Psoas muscle (tissue), 8 donors: ENCODE measurements at places on chromosomes 16 and 17. TPM values are rescaled to one million over a fixed set of nuclear protein-coding genes. Genes with fewer than 3 reads are reported as not detected.

DNA sequence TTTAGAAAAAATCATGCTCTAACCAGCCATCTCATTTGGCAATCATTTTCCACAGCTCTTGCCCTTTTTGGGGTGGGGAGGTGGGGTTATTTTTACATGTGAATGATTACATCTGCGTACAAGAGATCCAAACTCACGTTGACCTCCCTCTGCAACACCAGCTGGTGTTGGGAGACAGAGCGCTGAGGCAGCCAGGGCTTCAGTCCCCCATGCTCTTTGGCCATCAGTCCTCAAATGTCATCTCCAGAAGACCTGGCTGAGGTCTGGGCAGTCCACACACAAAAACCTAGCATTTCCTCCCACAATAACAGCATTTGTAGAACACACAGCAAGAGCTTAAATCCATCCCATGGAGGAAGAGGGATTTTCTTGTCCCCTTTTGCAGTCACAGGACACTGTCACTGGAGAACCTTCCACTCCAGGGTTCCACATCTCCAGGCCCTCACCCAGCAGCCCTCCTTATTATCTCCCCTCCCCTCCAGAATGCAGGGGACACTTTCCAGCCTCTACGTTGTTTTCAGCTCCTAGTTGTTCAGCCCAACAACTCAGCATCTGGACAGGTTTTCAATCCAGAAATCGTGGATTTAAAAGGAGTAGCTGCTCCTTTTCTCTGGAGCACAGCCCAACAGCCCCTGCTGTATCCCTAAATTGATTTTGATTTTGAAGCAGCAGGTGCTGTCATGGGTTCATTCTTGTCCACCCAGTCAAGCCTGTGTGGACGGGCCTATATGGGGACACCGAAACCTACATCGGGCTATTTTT is 21.1 kb downstream of the MEOX1 start:
- no peak overlapping the region for H3K4me3 ChIP-seq
- H3K36me3 ChIP-seq: no peaks in the 10 kb centered on the region
- DNase-seq: no peak
- H3K4me1 ChIP-seq: no peaks in the 10 kb centered on the region
- no peak overlapping the region for H3K27ac ChIP-seq
- H3K27me3 ChIP-seq: peaks cover under 1% of the 10 kb centered on the region

Gene TSNAXIP1
- 0.84 TPM for total RNA-seq

GRCh38 chr16:1340730-1341494 is 7.5 kb downstream of the BAIAP3 start:
- H3K4me3 ChIP-seq: no peak overlapping the region
- no peak for DNase-seq
- no peaks in the 10 kb centered on the region for H3K36me3 ChIP-seq

GRCh38 chr17:83013779-83014117 is 65.7 kb upstream of the METRNL start:
- no peaks in the 10 kb centered on the region for H3K4me1 ChIP-seq
- H3K36me3 ChIP-seq: no peaks in the 10 kb centered on the region
- H3K27ac ChIP-seq: no peak overlapping the region
- no peak for DNase-seq

- H3K36me3 ChIP-seq: peaks cover 12% of the 10 kb centered on the region
- H3K27ac ChIP-seq: peak within 1 kb of the TSS; percentile 86
- peak; percentile 94 for DNase-seq
- peaks cover 83% of the 10 kb centered on the region for H3K4me1 ChIP-seq
- no peaks in the 10 kb centered on the region for H3K27me3 ChIP-seq
These were observed at the start of gene MTSS2 for GRCh38 chr16:70685938-70686375. Gene MTSS2, minus strand, starts transcription at chr16:70686053. Its CDS starts 262 bp downstream, at chr16:70685791.

DNA sequence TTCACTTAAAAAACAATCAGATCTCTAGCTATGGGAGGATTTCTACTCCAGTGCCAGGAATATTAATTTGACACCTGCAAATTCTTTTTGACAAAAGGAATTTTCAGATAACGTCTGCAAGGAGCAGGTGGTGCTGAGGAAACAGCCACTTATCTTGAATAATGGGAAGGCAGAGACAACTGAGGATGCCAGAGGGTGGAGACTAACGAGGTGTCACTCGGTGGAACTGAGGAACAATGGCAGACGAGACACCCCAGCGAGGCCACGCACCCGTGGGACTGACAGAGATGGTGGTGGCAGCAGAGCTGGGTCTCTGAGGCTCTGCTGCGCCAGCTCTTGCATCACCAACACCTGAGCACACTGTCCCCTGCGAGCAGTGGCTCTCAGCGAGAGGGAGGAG is 42.2 kb downstream of the VAC14 start:
- H3K27me3 ChIP-seq: no peaks in the 10 kb centered on the region
- H3K4me3 ChIP-seq: no peak overlapping the region
- no peaks in the 10 kb centered on the region for H3K36me3 ChIP-seq
- no peak for DNase-seq
- H3K4me1 ChIP-seq: peaks cover 3% of the 10 kb centered on the region

Gene POLR3K
- 10.9 TPM for total RNA-seq
